Hepatic stellate cell (primary cell): ENCODE measurements at places on chromosomes 12 and 14.

GRCh38 chr12:96720363-96720705, 186.7 kb upstream of the NEDD1 start:
- peak; percentile 9 for DNase-seq

DNA sequence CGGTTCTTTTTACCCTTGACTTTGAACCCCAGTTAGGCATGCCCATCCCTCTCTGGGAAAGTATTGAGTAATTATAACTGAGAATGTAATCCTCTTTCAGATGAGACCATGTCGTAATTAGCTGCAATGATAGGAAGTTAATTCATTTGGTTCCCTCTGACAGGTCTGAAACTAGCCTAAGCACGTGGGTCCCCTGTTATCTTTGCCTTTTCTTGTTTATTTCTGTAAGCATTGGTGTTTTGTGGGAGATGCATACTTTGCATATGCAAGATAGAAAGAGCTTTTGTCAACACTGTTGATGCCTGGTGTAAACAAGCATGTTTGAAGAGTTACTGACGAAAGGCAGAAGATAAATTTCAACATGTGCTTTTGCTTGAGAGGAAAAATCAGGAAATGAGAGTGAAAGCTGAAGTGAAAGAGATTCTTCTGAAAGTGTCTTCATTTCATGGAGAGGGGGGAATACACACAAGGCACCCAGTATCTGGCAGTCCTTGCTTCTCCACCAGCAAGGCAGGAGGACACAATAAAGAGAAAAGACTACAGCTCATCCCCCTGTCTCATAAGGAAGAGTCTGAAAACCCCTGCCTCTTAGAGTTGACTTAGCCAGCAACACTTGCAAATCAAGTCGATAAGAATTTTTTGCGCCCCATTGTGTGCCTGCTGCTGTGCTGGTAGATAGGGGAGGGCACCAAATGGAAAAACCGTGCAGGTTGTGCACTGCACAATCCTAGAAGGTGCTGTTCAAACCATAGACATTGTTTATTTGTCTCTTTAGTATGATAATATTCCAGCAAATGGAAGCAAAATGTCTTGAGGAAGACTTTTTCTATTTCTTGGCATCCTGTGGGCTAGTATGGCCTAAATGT, 77.8 kb downstream of the SLC24A4 start:
- DNase-seq, result no peak

DNA sequence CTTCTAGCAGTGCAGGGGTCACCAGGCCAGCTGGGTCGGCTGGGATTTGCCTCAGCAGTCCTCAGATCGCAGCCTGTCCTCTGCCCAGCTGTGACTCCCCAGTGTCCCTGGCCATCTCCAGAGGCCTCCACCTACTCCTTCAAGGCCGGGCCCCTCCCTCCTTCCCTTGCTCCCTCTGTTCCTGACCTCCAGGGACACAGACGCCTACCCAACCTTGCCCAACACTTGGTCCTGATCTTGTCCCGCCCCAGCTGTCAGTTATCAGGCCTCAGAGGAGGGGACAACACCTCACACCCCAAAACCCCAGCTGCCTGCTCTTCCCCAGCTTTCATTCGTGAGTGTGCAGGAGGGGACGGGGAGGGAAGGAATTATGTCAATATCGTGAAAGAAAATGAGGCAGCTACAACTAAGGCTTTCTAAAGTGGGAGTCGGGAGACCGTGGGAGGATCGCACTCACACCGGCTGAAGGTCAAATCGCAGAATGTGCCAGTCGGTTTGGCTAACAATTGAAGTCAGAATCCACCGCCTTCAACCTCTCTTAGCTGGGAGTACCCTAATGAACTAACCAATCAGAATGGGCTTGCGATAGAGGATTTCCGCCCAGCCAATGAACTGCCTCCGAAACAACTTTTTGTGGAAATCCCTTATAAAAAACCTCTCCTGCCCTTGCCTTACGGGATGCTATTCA, 9.4 kb upstream of the PLBD2 start:
- DNase-seq, result no peak

DNA sequence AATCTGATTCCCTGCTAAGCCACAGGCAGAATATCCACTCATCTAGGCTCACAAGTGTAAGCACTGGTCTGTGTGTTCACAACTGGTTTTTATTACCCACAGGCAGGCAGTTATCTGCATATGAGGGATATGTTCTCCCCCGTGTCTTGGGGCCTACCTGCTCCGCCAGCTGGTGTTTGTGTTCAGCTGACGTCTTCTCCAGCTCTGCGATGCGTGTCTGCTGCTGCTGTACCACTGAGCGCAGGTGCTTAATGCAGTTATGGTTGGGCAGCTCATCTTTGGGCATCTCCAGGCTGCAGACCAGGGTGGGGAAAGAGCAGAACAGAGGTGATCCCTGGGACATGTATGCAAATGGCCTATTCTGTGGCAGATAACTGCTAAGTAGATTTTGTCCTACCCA, 13.7 kb downstream of the RNF41 start:
- no peak for DNase-seq
